ENCODE measurements at places on chromosomes 12 and 14.
A peak's percentile ranks its signal among the peaks of the same experiment; 100 is the strongest.

DNA sequence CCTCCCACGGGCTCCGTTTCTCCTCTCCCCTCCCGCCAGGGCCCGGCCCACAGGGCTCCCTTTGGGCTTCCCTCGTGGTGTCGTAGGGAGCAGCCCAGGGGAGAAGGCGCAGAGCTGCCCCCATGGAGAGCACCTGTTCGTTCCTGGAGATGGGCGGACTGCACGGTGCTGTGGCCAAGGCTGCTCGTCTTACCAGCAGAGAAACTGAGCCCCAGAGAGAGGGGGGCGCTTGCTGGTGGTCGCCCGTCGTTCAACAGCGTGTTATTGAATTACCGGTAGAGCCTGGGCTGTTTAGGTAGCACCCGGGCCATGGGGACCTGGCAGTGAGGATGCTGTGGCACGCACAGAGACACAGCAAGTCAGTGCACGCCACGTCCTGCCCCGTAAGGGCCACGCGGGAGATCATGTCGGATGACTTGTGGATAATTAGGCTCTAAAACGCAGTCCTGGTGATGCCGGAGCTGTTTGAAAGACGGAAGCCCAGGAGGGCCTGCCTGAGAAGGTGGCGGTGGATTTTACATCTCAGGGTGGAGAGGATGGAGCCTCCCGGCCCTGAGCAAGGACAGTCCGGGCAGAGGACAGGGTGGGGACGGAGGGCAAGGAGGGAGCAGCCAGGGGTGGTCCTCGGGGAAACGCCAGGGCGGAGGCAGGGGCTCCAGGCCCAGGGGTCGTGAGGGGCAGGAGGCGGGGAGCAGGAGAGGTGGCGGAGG, 134.4 kb downstream of the ADGRD1 start:
- DNase-seq: no peak

GRCh38 chr12:48029491-48030172, 25.4 kb upstream of the COL2A1 start:
- no peak for DNase-seq

- DNase-seq: peak; percentile 7
Measured at GRCh38 chr12:15446807-15447206, 124.5 kb downstream of the PTPRO start.

DNA sequence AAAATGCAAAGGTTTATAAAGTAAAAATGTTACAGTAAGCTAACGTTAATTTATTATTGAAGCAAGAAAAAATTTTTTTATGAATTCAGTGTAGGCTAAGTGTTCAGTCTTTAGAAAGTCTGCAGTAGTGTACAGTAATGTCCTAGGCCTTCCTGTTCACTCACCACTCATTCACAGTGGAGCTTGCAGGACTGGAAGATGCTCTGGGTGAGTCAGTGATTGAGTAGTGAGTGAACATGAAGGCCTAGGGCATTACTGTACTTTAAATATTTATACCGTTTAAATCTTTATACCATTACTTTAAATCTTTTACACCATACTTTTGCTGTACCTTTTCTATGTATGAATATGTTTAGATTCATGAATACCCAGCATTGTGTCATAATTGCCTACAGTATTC, 120.3 kb upstream of the SLC38A4 start:
- peak; percentile 72 for DNase-seq

- DNase-seq: no peak
Measured at GRCh38 chr12:131959641-131960589, 10.2 kb downstream of the EP400 start.

- no peak for DNase-seq
Measured at GRCh38 chr12:94585626-94586025, 64.7 kb downstream of the TMCC3 start.

DNA sequence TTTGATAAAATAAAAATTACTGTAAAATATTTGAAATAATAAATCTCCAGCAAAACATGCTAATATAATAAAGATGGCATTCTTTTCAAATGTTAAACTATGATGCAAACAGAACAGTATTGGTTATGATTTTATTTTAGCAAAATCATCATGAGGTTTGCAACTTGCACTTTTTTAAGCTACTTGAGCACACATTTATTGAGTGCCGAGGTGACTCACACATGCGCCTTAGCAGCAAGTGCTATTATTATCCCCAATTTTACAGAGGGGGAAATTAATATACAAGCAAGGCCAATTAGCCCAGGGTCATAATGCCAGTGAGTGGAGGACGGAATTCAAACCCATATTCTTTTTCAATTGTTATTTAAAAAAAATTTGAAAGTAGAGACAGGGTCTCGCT, 7.3 kb downstream of the DYRK4 start:
- DNase-seq: no peak

- no peak for DNase-seq
Measured at GRCh38 chr12:2457933-2458414, 336.8 kb upstream of the FKBP4 start.

GRCh38 chr12:84506282-84506681, 406.3 kb downstream of the SLC6A15 start:
- no peak for DNase-seq

DNA sequence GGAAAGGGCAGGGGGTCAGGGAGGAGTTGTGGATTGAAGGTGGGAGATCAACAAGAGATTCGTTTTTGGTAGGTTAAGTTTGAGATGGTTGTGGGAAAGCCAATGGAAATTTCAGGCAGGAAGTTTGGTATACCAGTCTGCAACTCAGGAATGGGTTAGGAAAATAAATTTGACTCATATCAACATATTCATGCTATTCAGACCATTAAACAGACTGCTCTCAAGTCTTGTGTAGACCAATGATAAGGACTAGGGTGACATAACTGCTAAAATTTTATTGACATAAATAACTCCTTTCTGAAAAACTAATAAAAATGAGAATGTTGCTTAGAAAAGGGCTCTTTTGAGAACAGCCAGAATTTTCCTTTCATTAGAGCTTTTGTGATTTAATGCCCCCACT, 60.0 kb downstream of the PLEKHA5 start:
- DNase-seq: peak; percentile 5

GRCh38 chr12:53214221-53214620, 7.2 kb upstream of the ITGB7 start:
- no peak for DNase-seq

GRCh38 chr12:101634724-101635123, 40.0 kb downstream of the MYBPC1 start:
- no peak for DNase-seq

DNA sequence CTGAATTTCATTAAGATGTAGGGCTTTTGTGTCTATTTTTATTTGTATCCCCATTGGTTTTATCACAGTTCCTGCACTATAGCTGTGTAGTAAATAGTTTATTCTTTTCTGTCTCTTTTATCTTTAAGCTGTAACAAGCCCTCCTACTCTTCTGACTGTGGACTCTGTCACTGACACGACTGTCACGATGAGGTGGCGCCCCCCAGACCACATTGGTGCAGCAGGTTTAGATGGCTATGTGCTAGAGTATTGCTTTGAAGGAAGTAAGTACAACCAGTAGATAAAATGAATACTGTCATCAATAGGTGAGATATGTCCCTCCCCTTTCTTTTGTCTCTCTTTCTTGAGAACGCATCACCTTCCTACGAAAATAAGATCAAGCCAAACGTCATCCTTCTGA, 34.1 kb upstream of the CHPT1 start:
- no peak for DNase-seq

DNA sequence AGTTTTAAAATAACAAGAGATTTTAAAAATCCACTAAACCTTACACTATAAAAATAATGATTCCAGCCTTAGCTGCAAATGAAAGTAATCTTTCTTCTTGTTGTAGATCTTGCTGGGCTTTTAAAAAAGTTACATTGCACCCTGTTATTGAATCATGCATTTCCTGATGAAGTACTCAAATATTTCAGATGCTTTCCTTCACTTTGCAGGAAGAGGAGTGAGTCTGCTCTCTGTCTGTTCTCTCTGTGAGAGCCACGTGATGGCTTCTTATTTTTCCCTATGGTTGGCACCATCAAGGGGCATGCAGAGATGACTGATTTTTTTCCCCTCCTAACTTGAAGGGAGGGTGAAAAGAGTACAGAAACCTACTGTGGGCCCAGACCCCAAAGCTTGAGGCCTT, 262.7 kb downstream of the ATP23 start:
- DNase-seq: peak; percentile 42

DNA sequence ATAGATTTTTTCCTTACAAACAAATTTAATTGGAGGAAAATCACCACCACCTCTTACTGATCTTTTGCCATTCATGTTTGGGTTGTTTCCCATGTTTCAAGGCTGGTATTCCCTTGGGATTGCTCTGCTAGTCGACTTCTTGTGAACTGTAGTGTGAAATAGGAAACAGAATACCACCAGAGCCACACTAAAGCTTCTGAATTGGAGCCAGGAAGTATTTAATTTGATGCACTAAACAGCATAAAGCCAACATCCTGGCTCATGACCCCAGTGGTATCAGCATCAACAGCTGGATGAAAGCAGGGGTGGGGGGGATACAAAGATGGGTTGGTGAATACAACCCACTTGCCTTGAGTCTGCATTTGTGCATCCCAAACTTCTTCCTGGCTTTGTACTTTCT, 127.5 kb downstream of the TBC1D30 start:
- no peak for DNase-seq

GRCh38 chr12:51771008-51771407, 77.5 kb downstream of the FIGNL2 start:
- no peak for DNase-seq

Measured in fibroblast of skin of right quadriceps (primary cell).